ENCODE measurements at places on chromosomes 3 and 15.

DNA sequence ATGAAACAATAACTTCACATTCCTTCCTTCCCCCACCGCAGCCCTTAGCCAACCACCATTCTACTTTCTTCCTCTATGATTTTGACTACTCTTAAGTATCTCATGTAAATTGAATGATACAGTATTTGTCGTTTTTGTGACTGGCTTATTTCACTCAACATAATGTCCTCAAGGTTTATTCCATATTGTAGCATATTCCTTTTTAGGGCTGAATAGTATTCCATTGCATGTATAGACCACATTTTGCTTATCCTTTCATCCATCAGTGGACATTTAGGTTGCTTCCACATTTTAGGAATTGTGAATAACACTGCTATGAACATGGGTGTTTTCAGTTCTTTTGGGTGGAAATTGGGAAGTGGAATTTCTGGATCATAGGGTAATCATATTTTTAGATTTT is 106.1 kb downstream of the THSD4 start:
- no peak overlapping the region for H3K4me3 ChIP-seq
- H3K27ac ChIP-seq: no peak overlapping the region
- no peaks in the 10 kb centered on the region for H3K4me1 ChIP-seq
- no peaks in the 10 kb centered on the region for H3K27me3 ChIP-seq
- no peaks in the 10 kb centered on the region for H3K36me3 ChIP-seq

GRCh38 chr3:126051741-126052140 is 32.2 kb downstream of the SLC41A3 start:
- peaks cover 3% of the 10 kb centered on the region for H3K36me3 ChIP-seq
- DNase-seq: no peak
- no peaks in the 10 kb centered on the region for H3K27me3 ChIP-seq
- no peak overlapping the region for H3K27ac ChIP-seq
- peaks cover 16% of the 10 kb centered on the region for H3K4me1 ChIP-seq

GRCh38 chr15:55170361-55170760 is 26.4 kb downstream of the RSL24D1 start:
- no peaks in the 10 kb centered on the region for H3K4me1 ChIP-seq
- DNase-seq: no peak
- H3K4me3 ChIP-seq: no peak overlapping the region

GRCh38 chr3:66851894-66852613 is 146.1 kb upstream of the KBTBD8 start:
- no peak overlapping the region for H3K27ac ChIP-seq
- no peaks in the 10 kb centered on the region for H3K27me3 ChIP-seq
- DNase-seq: no peak
- H3K4me1 ChIP-seq: no peaks in the 10 kb centered on the region
- H3K4me3 ChIP-seq: no peak overlapping the region

DNA sequence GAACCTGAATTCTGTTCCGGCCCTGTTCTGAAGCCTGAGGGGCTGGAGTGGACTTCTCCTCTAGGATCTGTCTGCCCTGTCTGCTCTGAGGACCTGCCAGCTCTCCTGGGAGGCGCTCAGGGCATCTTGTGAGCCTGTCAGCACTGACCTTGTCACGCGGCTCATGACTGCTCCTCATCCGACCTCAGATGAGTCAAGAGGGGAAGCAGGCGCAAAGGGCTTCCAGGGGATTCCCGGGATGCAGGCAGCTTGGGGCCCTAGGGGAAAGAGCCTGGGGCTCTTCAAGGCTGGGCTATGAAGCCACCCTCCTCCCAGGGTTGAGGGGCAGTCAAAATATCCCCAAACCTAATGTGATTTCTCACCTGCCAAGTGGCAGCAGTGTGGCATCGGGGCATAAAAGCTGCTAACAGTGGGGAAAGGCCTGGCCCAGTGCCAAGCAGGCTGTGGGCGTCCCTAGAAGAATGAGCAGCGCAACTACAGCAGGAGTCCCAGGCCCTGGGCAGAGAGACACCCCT is 27.6 kb upstream of the ANKDD1A start:
- DNase-seq: peak; percentile 90
- H3K36me3 ChIP-seq: no peaks in the 10 kb centered on the region
- H3K4me3 ChIP-seq: no peak overlapping the region
- peak overlapping the region; percentile 99 for H3K27ac ChIP-seq

DNA sequence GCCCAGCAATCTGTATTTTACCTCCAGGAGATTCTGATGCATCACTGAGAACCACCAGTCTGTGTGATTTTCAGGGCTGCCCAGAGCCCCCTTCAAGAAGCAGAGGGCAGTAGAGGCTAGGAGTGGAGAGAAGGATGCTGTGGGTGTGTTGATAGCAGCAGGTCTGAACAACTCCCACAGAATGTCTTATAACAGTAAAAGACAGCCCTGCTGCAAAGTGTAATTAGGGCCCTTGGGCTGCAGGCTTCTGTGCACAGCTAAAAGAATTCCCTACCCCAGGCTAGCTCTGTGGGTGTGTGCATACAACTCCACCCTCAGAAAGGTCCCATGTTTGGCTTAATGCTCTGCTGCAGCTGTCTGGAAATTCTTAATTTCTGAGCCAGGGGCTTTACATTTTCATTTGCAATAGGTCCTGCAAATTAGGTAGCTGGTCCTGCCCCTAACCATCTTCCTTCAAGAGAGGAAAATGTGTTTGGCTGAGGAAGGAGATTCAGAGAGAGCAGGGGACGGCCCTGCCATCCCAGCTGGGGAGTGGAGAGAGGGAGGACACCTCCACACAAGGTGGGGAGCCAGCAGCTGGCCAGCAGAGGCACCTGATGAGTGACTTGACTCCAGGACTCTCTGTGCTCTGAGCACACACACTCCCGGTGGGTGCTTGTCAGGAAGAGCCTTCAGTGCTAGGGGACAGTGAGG is 43.2 kb upstream of the RAB6B start:
- H3K27me3 ChIP-seq: no peaks in the 10 kb centered on the region
- no peaks in the 10 kb centered on the region for H3K4me1 ChIP-seq
- no peak overlapping the region for H3K27ac ChIP-seq
- DNase-seq: peak; percentile 69

DNA sequence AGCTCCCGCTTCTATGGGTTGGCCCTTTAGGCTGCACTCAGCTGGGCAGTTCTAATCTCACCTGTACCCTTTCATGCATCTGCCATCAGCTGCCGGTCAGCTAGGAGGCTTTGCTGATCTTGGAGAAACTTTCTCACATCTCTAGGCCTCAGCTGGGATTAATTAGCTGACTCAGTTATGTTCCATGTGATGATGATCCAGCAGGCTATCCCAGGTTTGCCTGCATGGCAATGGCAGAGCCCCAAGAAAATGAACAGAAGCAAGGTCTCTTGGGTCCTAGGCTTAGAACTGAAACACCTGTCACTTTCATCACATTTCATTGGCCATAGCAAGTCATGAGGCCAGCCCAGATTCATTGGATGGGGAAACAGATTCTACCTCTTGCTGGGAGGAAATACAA is 304.6 kb upstream of the TBC1D5 start:
- no peaks in the 10 kb centered on the region for H3K36me3 ChIP-seq
- H3K4me3 ChIP-seq: no peak overlapping the region
- H3K27me3 ChIP-seq: no peaks in the 10 kb centered on the region
- no peak overlapping the region for H3K27ac ChIP-seq
- DNase-seq: no peak

All from spleen (tissue), 13 donors.